ENCODE measurements at places on chromosomes 11 and 22.

GRCh38 chr22:46917771-46918101 is 155.3 kb downstream of the TBC1D22A start:
- DNase-seq: no peak

- DNase-seq: no peak
These were observed 58.7 kb upstream of the TNRC6B start for GRCh38 chr22:40118979-40119378.

GRCh38 chr11:69202511-69203221 is 46.9 kb downstream of the SMIM38 start:
- DNase-seq: no peak

DNA sequence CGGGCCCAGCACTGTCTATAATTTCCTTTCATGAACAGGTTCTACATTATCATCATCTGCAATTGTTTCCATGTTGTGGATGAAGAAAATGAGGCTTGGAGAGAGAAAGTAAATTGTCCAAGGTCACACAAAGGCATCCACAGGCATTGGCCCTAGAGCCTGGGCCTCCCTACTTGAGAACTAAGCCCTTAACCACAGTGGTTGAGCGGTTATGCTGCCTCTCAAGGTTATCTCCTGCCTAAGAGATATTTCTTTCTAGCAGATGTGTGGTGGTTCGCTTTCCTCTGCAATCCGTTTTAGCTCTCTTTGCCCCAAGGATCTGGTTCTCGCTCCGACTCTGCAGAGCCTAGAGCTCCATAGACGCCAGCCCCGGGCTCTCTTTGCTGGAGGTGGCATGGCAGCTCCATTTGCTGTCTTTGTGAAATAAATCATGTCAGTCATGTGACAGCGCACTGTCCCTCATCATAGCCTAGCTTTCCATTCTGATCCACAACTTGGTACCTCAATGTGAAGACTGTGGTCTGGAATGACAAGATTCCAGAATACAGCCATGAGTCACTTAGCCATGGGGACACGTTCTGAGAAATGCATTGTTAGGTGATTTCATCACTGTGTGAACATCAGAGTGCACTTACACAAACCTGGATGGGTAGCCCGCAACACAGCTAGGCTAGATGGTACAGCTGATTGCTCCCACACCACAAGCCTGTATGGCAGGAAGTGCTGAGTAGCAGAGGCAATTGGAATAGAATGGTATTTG is 27.2 kb downstream of the RPS6KA4 start:
- DNase-seq: no peak

GRCh38 chr22:47517062-47517461 is 754.6 kb downstream of the TBC1D22A start:
- DNase-seq: no peak

DNA sequence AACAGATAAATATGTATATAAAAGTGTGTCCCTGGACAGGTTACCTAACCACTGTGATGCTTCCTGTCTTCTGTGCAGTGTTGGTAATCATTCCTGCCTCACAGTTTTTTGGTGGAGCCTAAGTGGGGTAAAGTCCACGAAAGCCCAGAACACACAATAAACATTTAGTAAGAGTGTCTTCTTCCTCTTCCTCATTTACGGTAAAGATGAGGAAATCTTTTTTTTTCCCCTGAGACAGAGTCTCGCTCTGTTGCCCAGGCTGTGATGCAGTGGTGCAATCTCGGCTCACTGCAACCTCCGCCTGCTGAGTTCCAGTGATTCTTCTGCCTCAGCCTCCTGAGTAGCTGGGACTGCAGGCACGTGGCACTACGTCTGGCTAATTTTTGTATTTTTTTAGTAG is 117.1 kb downstream of the LDLRAD3 start:
- DNase-seq: no peak

GRCh38 chr11:72333661-72334060 is 89.7 kb upstream of the PHOX2A start:
- DNase-seq: no peak

DNA sequence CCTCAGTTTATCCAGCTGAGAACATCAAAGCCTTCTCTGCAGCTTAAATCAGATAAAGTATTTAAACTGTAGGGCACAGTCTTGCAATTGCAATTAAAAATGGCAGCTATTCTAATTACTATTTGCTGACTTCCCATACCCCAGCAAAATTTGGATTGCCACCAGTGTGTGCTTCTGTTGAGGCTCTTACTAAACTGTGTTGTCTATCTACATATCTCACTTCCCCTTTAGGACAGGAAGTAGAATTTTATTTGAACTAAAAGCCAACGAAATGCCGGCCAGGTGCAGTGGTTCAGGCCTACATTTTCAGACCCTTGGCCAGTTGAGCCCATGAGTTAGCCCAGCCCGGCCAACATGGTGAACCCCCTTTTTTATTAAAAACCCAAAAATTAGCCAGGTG is 7.1 kb downstream of the SAA4 start:
- no peak for DNase-seq
